Activated naive CD4-positive, alpha-beta T cell (primary cell): ENCODE measurements at places on chromosomes 6 and 20.

GRCh38 chr6:57040011-57040410 lies 6.5 kb upstream of the KIAA1586 start:
- DNase-seq: no peak

- no peak for DNase-seq
Measured at GRCh38 chr6:133693565-133693964, 195.3 kb upstream of the TCF21 start.

DNA sequence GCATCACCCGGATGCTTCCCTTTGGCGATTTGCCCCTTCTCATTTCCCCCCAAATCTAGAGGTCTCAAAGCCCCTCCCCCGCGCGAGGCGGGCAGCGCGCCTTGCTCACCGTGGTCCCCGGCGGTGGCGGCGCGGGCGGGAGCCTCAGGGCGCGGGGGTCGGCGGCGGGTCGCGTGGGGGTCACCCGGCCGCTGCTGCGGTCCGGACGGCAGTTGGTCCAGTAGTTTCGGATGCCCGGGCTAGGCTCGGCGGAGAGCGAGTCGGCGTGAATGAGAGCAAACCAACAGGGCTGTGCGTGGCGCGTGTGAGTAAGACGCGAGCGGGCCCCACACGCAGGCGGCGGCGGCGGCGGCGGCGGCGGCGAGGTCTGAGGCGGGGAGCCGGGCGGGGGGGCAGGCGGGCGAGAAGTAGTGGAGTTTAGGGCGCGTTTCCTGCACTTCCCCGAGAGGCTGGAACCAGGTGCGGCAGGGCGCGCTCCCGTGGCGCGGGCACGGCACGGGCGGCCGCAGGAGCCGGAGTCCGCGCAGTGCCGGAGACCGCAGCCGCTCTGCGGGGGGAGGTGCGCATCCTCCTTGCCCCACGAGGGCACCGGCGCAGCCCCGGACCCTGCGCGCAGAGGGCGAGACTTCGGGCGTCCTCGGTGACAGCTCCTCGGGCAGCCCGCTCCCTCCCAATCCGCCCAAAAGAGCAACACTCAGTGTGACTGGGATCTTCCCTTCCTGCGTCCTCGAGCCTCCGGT lies 567 bp downstream of the HS3ST5 start:
- DNase-seq: no peak

DNA sequence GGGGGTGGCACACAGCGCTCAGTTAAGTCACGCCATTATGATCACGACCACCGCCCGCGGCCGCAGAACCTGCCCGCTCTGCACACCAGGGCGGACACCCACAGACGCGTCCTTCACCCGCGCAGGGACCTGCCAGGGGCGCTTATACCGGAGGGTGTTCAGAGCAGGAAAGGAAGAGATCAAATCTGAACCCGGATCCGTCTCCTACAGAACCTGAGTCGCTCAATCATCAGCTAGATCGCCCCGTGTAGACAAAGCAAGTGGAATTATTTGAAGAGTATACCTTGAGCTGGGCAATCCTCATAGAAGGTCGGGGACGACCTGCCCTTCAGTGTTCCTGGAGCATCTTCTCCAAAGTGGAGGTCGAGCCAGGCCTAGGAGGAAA lies 14.4 kb upstream of the ZNF217 start:
- DNase-seq: no peak

GRCh38 chr6:144730088-144730645 lies 445.0 kb downstream of the UTRN start:
- DNase-seq: no peak

GRCh38 chr20:59210186-59210585 lies 46.6 kb downstream of the ZNF831 start:
- DNase-seq: no peak

DNA sequence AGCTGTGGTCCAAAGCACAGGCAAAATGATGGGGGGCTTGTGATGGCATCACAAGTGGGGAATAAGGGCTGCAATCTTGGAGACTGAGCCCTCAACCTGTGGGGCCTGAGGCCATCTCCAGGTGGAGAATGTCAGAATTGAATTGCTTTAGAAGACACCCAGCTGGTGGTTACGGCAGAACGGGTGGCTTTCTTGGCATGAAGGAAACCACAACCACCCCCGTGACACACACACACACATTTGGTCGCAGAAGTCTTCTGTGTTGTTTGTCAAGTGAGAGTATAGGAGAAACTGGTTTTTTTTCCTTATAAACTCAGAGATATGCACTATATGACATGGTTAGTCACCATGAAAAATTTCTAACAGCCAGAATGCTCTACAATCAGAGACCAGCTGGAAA lies 139.5 kb upstream of the CDH4 start:
- DNase-seq: no peak

- no peak for DNase-seq
Measured at GRCh38 chr20:53792946-53793536, 199.4 kb upstream of the ZNF217 start.

- DNase-seq: no peak
Measured at GRCh38 chr6:129567374-129567773, 142.6 kb downstream of the ARHGAP18 start.

- DNase-seq: no peak
Measured at GRCh38 chr20:49983123-49983847, 505 bp downstream of the SNAI1 start.

DNA sequence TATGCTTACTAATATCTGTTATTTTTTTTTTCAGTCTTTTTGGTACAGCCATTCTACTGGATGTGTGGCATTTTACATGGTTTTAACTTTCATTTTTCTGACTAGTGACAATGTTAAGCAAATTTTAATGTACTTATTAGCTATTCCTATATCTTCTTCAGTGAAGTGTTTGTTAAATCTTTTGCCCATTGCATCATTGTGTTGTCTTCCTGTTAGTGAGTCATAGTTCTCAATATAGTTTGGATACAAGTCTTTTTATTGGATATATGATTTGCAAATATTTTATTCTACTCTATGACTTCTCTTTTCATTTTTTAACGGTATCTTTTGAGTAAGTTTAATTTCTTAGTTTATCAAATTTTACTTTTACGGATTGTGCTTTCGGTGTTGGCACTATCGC lies 519.4 kb downstream of the CDKAL1 start:
- DNase-seq: no peak

- no peak for DNase-seq
Measured at GRCh38 chr6:18330548-18331081, 56.5 kb upstream of the RNF144B start.

DNA sequence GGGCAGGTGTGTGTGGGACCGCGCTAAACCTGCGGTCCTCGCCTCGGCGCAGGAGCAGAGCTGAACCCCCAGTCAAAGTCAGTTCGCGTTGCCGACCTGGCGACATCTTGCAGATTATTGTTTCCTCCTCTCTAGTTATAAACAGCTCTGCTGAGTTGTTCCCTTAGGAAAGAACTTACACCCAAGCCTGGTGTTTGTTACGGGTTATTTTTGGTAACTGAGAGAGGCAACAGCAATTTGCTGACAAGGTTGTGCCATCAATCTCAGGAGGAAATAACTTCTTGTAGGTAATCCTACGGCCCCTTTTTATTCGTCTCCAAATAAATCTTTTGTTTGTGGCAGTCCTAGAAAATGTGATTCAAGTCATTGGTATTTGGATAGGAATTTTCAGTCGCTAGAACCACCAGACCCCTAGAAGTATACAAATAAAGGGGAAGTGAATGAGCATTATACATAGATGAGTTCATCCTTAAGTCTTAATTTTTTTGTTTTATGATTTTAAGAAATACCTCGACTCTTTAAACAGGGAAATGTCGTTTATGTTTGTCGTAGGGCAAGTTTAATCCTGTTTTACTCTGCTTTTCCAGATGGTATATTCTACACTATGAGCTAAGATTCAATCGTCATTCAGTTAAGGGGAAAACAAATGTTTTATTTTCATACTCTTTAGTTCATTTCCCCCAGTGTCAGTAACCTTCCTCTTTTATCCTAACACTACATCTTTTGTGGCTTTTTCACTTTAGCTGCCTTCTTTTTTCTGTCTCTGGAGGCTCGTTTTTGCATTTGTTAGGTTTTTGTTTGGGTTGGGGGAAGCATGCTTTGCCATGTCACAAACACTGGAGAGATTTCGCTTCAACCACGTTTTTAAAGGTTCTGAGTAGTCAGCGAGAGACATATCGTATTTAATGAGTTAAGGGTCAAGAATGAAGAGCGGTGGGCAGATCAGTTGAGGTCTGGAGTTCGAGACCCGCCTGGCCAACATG lies 1.2 kb downstream of the PM20D2 start:
- no peak for DNase-seq

- DNase-seq: no peak
Measured at GRCh38 chr6:148693882-148694484, 52.8 kb upstream of the UST start.

DNA sequence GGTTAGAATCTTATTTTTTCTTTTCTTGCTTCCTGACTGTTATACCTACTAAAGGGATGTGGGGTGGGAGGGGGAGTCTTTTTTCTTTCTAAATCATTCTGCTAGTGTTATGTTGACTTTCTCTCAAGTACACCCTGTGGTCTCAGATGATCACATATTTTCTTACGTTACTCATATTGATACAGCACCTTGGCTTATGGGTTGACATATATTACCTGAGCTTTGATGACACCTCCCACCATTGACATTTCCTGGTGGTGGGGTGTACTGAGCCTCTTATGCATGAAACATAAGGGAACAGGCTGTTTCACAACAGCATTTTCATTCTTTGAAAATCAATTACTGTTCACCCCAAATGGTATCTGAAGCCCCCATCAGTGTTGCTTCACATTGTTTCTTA lies 169.8 kb downstream of the MMS22L start:
- no peak for DNase-seq

DNA sequence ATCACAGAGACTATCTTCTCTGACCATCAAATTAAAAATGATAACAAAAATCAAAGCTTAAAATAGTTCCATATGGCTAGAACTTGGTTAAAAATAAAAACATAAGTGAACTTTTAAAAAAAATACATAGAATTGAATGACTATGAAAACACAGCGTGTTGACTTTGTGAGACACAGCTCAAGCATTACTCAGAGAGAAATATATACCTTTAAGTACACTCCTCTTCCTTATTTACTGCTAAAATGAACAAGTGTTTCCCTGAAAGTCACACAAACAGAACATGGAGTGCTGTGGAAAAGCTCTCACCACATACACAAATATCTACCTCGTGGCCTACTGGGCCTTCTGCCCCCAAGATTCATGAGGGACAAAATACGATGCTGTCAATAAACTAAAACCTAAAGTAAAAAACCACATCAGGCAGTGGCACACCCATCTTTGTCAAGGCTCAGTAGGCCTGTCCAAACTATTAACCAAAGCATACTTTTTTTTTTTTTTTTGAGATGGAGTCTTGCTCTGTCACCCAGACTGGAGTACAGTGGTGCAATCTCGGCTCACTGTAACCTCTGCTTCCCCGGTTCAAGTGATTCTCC lies 7.5 kb downstream of the FAXC start:
- DNase-seq: no peak

- DNase-seq: no peak
Measured at GRCh38 chr6:158367816-158368215, 55.6 kb downstream of the TULP4 start.

- DNase-seq: no peak
Measured at GRCh38 chr20:10984294-10984693, 310.5 kb upstream of the JAG1 start.

- DNase-seq: no peak
Measured at GRCh38 chr6:170236131-170236836, 54.6 kb downstream of the DLL1 start.

GRCh38 chr6:10426781-10427279 lies 12.0 kb upstream of the TFAP2A start:
- no peak for DNase-seq

GRCh38 chr20:36736451-36737182 lies 9.3 kb downstream of the NDRG3 start:
- no peak for DNase-seq

DNA sequence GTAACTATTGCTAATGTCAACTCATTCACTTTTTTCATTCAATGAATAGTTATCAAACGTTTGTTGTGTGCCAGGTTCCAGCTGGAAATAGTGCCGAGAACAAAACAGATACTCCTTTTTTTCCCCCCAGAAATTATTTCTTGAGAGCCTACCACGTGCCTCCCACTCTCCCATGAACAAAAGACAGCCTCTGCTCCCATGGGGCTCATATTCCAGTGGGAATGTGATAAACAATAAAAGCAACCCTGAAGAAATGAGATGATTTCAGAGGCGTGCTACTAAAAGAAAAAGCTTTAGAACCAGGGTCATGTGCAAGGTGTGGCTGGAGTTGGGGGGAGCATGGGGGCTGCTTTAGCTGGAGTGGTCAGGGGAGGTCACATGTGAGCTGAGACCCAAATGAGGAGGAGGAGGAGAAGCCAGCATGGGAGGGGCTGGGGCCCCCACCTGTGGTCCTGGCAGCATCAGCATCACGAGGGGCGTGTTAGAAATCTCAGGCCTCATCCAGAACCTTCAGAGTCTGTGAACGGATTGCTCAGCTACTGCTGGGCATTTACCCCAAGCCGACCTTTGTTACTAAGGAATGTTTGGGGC lies 157.4 kb downstream of the EYA2 start:
- no peak for DNase-seq

DNA sequence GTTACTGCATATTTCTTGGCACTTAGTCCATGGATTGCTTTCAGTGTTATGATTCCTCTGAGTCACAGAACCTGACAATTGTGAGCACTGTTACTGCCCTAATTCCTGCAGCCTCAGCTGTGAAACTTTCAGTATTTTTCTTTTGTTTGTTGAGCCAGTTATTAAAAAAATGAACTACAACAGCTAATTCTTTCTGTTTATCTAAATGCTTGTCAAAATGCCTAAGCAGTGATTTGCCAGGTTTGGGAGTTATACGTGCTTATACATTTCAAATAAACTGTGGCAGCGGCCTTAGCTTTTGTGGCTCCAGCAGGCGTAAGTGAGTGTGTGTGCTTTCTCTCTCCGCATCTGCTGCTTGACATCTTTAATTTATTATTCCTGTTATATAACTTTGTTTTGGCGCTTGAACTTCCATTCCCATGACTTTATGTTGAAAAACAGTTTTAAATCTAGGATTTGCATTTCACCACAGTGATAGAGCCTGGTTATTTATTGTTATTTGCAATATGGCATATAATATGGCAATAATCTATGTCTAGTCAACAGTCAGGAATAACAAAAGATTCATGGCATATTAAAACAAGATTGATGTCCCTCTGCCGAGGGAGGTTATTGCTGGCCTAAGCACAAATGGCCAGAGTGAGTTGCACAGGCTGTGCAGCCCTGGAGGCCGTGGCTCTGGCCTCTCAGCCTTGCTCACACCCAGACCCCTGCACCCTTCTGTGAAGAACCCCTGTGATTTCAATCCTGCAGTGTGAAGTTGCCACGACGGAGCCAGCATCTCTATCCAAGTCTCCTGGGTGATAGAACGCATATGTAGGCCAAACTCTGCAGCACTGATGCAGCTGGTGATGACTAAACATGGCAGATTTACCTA lies 303.4 kb downstream of the THBS2 start:
- no peak for DNase-seq
